Mammary epithelial cell (primary cell): ENCODE measurements at places on chromosomes 5 and 9. TPM values are rescaled to one million over a fixed set of nuclear protein-coding genes. Genes with fewer than 3 reads are reported as not detected.

The ANKRD18B gene
- 5.9 and 7.2 TPM in 2 replicates for total RNA-seq

The VCP gene
- total RNA-seq = 291 TPM

The GRM6 gene
- total RNA-seq = not detected

The ANKDD1B gene
- 0.52 and 1.7 TPM in 2 replicates for total RNA-seq

The COL23A1 gene
- total RNA-seq = 0.21 and 0.54 TPM in 2 replicates

The RNF180 gene
- total RNA-seq = 9.3 TPM

The CD74 gene
- 4.4 and 6.8 TPM in 2 replicates for total RNA-seq

The TAF11L11 gene
- total RNA-seq = not detected in 2 replicates

The WNT8A gene
- total RNA-seq = not detected in 2 replicates

The SVEP1 gene
- 4.5 and 4.7 TPM in 2 replicates for total RNA-seq

- DNase-seq = no peak
These were observed 16.9 kb downstream of the SH2D3C start for GRCh38 chr9:127761491-127761956.

- no peak for DNase-seq
These were observed 1.3 kb upstream of the HSPA4 start for GRCh38 chr5:133050521-133050920.

GRCh38 chr5:124561451-124561850 lies 185.0 kb downstream of the ZNF608 start:
- peak; percentile 17 for DNase-seq

DNA sequence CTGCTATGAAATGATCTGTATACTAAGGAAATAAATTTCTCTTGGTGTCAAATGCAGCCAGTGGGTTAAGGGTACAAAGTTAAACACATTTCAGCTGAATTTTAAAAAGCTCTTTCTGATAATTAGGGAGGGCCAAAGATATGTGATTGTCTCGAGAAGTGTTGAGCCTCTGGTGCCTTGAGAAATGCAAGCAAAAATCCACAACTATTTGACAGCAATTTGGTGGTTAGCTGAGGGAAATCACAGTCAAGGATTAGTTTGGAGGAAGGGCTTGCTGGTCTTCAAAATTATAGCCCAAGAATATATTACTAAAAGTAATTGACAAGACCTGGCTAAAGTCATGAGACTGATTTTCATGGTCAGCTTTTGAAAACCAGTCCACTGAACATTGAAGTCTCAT lies 255.7 kb upstream of the PPP1R2B start:
- no peak for DNase-seq

DNA sequence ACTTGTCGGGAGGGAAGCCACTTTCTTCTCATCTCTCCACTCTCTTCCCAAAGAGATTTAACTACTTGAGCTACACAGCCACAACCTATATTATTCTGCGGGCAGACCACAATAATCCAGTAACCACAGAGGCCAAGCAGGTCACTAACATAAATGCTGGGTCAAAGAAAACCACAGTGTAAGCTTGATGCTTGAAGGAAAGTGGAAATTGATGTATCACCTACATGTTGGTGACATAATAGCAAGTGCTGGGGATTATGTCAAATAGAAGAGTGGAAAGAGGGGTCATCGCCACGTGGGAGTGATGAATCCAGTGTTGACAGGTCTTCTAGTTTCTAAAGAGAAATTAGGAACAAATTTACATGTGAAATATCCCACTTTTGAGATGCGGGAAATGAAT lies 40.9 kb downstream of the RFK start:
- peak; percentile 28 for DNase-seq

DNA sequence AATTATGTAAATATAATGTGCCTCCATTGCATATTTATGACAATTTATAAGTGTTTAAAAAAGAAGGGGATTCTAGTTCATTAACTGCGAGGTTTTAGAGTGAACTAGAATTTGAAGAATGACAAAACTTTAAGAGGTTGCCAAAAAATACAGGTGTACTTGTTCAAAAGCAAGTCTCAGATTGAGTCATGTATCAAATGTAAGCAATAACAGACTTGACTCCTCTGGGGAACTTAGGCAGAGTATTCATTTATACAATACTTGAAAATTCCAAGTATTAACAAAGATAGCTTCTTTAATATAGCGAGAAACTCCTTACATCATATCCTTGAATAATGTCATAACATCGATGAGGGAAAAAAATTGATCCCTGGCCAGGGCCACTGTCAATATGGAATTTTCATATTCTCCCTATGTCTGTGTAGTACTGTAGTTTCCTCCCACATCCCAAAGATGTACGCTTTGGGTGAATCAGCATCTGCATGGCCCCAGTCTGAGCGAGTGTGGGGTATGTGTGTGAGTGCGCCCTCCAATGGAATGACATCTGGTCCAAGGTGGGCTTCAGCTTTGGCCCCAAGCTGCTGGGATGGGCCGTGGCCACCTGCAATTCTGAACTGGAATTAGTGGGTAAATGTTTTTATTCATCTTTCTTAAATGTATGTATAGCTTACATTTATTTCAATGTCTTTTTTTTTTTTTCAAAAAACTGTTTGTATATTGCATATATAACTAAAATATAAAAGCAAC lies 70.1 kb downstream of the RIC1 start:
- no peak for DNase-seq

DNA sequence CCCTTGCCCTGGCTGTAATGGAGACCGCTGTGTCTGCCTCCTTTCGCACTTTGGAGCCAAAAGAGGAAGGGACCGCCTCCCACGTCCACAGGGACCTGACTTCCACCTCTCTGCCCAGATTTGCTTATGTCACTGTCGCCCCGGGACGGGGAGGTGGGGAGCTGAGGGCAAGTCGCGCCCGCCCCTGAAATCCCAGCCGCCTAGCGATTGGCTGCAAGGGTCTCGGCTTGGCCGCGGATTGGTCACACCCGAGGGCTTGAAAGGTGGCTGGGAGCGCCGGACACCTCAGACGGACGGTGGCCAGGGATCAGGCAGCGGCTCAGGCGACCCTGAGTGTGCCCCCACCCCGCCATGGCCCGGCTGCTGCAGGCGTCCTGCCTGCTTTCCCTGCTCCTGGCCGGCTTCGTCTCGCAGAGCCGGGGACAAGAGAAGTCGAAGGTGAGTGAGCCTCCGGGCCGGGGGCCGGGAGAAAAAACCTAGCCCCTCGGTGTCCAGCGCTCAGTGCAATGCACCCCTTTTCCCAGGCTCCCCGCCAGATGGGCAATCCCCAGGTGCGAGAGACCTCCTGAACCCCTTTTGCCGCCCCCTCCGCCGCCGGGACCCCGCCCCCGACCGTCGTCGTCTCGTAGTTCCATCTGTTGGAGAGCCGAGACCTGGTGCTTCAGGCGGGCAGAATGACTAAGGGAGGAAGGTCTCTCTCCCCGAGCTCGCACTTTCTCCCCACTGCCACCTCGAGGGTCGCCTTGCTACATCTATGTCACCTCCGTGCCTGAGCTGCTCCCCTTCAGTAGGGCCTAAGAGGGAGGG lies at the start of gene GPX3:
TSS of gene GPX3 (plus strand) at position 288 of the 807 bp plus-strand sequence. CDS start at position 352, 64 bp downstream.
- no peak for DNase-seq

- DNase-seq = no peak
These were observed 145.7 kb downstream of the EGFLAM start for GRCh38 chr5:38403877-38404635.

DNA sequence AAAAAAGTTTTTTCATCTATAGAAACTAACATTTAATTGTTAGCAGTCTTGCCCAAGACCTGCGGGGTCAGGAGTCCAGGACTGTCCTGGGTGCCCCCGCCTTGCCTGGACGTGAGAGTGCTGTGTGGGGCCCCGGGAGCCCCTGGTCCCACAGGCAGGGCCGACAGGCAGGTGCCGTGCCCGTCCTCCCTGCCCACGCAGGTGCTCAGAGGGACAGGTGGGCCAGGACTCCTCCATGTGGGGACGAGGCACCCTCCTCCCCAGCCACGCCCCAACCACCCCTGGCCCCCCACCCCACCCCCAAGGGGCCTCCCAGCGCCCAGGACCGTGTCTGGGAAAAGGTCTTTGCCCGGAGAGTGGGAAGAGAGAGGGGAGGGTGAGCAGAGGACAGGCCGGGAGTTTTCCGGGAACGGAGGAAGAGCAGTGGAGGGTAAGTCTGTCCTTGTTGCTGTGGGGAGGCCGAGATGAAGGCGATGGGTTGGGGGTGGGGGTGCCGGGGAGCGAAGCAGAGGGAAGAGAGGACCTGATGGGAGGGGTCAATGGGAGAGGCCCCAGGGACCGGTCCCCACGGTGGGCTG lies 2.7 kb upstream of the LCN12 start:
- no peak for DNase-seq

GRCh38 chr9:126499005-126499910 lies 114.5 kb upstream of the LMX1B start:
- peak; percentile 30 for DNase-seq

- DNase-seq = no peak
These were observed 3.0 kb upstream of the SLC44A1 start for GRCh38 chr9:105241356-105242043.

DNA sequence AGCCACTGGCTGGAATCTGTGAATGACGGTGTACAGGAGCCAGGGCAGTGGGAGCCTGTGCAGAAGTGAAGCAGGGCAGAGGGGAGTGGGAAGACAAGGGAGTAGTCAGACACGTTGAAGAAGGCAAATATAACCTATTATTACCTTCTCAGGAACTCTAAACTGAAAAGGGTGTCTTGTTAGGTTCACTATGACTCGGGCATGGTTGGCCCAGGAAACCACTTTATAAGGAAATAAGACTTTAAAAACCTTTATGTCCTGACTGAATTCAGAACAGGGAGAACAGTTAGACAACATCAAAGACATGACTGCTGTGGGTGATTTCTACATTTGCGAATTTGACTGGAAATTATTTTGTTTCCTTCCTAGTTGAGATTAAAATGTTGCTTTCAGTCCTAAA lies 107.5 kb downstream of the ACER2 start:
- DNase-seq = no peak

GRCh38 chr9:470552-471194 lies 256.0 kb downstream of the DOCK8 start:
- DNase-seq = no peak

DNA sequence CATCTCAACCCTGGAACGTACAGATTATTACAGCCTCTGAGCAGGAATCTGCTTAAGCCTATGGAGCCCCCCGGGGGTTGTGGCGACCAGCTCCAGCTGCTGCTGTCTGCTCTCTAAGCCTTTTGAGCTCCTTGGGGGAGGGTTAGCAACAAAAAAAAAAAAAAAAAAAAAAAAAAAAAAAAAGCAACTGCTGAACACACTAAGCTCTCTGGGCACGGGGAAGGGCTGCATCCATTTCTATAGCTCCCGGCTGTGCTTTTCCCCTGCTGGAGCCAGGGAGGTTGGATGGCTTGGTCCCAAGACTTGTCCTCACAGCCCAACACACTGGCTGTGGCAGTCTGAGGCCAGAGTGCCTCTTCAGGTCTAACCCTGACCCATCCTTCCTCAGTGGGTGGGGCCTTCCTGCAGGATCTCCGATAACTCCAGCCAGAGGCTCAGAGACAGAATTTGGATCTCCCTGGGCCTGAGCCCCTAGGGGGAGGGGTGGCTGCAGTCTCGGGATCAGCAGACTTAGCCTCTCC lies 82.1 kb downstream of the FBN2 start:
- DNase-seq = no peak

DNA sequence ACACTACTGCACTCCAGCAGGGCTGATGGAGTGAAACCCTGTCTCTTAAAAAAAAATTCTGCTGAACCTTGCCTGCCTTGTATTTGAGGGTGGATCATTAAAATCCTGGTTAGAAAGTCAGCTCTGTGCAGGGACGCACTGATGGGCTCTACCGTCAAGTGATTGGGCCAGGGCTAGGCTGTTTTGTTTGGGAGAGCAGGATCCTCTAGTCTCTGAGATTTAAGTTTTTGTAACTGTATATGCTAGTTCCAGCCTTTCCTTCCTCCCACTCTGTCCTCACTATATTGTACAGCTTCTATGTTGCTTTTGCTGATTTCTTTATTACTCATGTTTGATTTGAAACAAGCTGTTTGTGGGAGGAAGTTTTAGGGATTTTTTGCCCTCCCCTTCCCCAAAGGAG lies 11.5 kb downstream of the DDX4 start:
- no peak for DNase-seq

DNA sequence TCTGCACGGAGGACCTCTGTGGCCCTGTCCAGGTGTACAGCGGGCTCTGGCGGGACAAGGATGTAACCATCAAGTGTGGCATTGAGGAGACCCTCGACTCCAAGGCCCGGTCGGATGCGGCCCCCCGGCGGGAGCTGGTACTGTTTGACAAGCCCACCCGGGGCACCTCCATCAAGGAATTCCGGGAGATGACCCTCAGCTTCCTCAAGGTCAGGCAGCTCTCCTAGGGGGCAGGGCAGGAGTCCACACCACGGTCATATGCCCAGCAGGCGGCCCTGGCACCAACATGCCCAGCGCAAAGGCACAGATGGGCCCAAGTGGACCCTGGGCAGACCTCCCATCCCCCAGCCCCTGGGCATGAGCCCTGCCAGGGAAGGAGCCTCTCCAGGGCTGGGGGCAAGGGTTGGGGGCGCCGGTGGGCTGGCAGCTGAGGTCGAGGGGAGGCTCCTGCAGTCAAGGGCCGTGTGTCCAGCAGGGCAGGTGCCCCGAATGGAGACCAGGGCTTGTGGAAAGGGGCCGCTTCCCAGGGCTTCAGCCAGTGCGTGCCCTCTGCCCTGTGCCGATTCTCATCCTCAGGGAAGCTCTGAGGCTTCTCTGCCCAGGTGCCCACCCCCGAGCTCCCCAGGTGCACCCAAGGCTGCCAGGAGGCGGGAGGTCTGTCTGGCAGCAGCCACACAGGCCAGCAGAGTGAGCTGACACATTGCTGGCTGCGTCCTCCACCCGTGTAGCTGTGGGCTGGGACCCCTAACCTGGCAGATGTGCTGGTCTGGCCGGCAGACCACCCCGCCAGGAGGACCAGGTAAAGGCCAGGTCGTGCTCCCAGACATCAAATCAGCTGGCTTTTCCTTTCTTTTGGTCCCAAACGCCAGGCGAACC lies 10.0 kb downstream of the DIPK1B start:
- DNase-seq = no peak

DNA sequence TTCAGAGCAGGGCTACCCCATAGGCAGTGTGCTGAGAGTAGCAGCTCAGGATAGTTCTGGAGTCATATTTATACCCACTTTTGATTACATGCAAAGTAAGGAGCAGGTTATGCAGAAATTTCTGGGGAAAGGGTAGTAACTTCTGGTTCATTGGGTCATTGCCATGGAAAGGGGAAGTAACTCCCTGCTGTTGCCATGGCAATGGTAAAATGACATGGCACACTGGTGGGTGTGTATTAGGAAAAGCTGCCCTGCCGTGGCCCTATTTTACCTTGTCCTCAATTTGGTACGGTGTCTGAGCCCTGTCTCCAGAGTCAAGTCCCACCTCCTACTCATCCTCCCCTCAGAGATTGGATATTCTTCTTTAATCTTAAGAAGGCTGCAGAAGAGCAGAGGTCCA lies 526.7 kb upstream of the TYRP1 start:
- DNase-seq = no peak
